ENCODE measurements at places on chromosomes 5 and 9.

DNA sequence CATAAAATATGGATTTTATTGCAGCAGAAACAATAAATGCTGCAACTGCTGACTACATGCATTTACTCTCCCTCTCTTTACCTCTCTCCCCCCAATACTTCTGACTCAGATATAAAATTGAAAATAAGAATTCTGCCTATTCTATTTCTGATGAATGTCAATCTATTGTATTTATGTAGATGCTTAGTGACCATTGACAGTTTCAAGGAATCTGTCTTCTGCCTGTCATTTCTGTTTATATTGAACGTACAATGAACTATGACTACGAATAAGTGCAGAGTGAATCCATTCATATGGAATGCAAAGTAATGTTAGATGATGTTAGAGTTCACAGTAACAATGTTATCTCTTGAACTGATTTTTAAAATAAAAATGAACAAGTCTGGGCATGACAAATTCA, 898 bp downstream of the CDH10 start:
- DNase-seq: no peak

DNA sequence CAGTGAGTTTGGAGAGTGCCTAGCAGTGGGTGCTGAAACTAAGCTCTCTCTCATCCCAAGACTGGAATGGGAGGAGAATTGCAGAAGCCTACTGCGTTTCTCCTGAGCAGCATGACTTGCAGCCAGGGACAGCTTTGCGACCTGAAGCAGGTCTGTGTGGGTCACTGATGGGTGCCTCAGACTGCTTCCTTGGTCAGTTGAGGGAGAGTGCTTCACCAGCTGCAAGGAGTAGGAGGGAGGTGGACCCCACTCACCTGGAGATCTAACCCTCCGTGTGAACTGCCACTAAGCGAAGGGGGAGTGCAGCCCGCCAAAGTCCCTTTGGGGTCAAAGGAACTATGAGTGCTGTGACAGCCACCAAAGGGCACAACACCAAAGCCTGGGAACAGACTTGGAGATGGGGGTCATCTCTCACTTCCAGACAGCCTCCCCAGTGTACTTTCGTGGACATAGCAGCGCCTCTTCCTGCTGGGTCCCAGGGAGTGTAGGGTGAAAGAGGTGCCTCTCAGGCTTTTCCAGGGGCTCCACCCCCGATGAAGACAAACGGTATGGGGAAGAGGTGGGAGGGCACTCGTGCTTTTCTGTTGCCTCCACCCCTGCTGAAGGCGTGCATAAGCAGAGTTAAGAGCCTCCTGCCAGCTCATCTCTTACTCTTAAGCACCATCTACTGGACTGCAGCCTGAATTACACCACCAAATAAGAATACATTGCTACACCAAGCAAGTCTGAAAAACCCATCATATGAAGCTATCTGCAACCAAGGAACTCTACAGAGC, 34.3 kb upstream of the MACIR start:
- DNase-seq: no peak

GRCh38 chr5:126506079-126506478, 82.9 kb downstream of the GRAMD2B start:
- no peak for DNase-seq

DNA sequence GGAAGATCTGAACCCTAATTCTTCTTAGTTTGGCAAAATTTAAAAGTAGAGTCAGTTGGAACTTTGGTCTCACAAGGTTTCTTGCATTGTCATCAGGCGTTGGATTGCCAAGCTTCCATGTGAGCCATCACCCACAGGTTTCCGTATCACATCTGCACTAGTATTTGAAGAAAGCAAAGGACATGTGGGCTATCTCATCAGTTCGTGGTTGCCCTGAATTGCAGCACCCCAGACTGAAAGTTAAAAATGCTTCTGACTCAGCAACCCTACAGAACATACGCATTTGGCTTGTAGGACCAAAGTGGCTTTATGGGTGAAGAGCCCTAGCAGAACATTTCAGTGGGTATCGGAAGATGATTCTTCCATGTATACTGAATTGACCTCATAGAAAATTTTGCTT, 358.0 kb downstream of the ENC1 start:
- no peak for DNase-seq

GRCh38 chr5:132321109-132321721, 27.0 kb downstream of the SLC22A4 start:
- no peak for DNase-seq
